ENCODE measurements at places on chromosomes 7 and 10.
A peak's percentile ranks its signal among the peaks of the same experiment; 100 is the strongest.

GRCh38 chr7:73828107-73828803, 2.5 kb upstream of the CLDN4 start:
- no peak for DNase-seq

DNA sequence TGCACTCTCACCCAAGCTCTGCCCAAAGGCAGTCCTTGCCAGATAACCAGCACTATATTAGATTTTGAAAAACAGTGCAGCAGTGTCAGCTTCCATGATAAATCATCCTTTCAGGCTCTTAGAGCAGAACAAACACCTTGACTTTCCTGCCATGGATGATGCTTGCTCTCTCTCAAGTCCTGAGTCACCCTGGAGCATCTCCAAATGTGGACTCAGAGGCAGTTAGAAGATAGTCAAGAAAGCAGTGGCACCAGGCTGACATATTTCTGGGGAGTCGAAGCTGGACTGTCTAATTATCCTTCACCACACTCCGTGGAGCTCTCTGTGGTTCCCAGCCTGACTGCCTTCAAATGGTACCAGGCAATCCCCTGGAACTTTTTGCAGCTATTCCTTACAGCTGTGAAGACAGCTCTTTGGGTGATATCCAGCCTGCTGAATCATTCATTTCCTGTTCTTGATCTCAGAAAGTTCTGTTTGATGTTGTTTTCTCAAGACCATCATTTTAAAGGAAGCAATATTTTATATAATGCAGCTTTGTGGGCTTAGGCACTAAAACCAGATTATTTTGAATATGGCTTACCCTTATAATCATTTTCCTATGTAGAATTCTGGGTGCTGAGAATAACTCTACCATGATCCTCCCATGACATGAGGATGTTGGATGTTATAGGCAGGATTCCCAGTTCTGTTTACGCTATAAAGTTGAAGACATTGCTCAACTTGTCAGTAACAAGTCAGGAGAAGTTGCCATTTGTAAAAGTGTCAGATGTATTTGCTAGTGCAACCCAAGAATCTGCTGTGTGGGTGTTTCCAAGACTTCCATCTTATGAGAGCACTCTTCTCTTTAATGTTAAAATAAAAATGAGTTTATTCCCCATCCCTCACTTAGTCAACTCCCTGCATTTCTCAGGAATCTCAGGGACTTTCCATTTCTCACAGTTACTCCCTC, 233.8 kb downstream of the C7orf25 start:
- DNase-seq: no peak

DNA sequence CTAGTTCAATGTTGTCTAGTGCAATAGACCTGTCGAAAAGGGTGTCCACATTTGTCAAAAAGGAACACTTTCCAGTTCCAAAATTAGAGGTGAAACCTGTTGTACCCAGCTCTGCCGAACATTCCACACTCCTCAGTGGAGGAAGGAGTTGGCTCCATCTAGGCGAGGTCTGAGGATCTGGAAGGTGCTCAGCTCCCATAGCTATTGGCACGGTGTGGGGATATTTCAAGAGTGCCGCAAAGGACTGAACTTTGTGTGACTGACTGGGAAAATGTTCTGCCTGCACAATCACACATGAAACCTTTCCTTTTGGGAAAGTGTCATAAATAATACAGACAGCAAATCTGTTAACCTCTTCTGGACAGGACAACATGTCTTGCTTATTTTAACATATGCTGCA, 48.1 kb upstream of the ZEB1 start:
- no peak for DNase-seq

- no peak for DNase-seq
These were observed 17.7 kb downstream of the COBL start for GRCh38 chr7:51298912-51299311.

DNA sequence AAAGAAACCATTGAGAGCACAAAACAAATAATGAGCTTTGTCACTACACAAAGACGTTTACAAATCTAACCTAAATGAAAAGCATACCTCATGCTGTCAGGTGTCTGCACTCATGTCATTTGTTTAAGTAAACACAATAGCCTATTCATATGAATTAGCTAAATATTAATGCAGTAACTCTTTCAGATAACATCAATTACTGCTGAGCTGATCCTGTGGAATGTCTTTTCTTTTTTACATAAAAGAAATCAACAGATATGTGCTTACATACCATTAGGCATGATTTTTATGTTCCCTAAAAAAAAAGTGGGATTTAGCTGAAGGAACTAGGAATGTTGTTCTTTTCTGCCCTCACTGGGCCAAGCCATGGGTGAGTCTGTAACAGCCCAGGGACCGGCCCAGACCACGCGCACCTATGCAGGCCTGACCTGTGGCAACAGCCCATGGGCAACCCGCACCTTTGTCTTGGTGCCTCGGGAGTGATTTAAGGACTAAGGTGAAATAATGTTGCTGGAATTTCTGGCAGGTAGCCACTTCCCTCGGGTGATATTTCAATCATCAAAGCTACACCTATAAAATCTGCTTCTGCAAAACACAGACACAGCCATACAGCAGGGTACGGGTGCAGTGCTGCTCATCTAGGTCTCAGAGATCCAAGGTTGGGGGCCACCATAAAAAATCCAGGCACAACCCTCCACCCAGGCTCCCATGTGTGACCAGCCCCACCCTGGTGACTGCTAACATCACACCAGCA, 44.6 kb downstream of the FGFR2 start:
- DNase-seq: no peak

DNA sequence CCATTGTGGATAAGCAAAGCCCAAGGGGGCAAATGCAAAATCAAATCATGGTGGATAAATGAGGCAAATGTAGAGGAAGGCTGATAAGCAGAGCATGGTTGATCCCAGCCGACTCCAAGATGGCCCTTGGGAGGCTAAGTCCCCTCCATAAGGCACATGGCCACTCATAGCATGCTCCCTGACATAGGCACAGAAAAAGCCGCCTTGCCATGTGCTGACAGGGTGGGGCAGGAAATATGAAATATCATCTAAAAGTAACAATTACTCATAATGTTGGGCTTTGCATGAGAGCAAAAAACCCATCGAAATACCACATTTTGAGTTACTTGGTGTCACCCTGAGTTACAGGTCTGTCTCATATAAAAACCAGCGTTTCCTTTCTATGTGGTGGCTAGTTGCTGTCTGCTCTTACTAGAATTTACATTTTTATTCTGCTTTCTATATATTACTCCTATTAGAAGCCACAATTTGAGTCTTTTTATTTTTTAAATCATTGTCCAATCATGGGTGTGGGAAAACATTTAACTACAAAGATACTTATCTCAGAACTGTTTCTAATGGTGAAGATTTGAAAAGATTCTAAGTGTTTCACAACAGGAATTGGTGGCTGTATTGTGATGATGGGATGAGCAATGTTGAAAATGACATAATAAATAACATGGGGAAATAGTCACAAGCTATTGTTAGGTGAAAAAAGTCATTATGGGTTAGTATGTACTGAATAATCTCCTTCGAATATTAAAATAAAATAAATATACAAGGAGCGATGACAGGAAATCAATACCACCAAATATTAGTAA, 102.7 kb downstream of the CUBN start:
- DNase-seq: peak; percentile 57

- DNase-seq: no peak
These were observed 279.7 kb upstream of the KLF14 start for GRCh38 chr7:131013716-131014115.

- no peak for DNase-seq
These were observed 31.2 kb downstream of the GFRA1 start for GRCh38 chr10:116241642-116242410.

All from activated CD4-positive, alpha-beta T cell treated with anti-CD3 and anti-CD28 coated beads, Interleukin-2, amount 50 U/mL, for 1 hour (primary cell).